Ovary (tissue), 10 donors: ENCODE measurements at places on chromosomes 11 and 22. TPM values are rescaled to one million over a fixed set of nuclear protein-coding genes. Genes with fewer than 3 reads are reported as not detected.

Gene PDGFB
- total RNA-seq: 4.4 TPM

DNA sequence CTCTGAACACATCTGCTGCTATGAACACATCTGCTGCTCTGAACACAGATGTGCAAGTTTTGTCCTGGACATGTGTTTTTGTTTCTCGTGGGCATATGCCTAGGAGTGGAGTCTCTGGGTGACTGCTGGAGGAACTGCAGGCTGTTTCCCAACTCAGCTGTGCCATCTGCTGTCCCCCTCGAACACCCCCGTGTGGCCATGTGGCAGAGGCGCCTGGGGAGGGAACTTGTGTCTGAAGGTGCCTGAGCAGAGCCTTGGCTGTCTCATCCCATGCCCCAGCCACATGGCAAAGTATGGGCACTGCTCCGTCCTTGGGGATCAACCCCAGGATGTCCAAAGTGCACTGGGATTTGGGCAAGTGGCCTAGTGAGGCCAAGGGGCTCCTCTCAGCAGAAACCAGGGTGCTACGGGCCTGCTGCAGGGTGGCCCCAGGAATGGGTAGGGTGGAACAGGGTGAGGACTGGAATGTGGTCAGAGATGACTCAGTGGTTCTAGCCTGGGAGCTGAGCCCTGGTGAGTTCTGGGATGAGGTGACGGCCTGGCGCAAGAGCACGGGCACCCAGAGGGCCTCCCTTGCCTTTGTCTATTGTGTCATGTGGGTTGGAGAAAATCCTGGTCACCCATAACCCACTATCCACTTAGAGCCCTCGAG lies 14.7 kb downstream of the GATD1 start:
- DNase-seq: no peak

Gene ART1
- not detected for total RNA-seq

DNA sequence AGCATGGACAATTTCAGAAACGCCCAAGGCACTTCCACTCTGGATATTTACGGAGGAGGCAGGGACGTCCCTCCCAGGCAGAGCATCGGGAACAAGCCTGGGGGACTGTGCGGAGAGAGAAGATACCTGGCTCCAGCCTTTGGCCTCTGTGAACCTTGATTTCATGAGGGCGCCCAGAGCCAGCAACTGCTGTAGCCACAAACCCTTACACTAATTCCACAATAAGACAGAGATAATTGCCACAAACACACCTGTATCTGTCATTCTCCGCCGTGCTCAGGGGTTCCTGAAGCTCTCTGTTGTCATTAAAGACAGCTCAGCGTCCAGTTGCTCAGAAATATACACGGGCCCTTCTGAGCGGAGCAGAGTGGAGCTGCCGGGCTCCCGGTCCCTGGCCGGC lies 1292.1 kb downstream of the TBC1D22A start:
- no peak for DNase-seq

GRCh38 chr11:69361466-69361865 lies 67.5 kb downstream of the MYEOV start:
- DNase-seq: no peak

- DNase-seq: no peak
Measured at GRCh38 chr22:23226497-23226850, 46.2 kb downstream of the BCR start.

GRCh38 chr22:29385748-29386147 lies 2.6 kb downstream of the AP1B1 start:
- no peak for DNase-seq

Gene TREH
- total RNA-seq: not detected

Gene NAALADL1
- 14.7 TPM for total RNA-seq

DNA sequence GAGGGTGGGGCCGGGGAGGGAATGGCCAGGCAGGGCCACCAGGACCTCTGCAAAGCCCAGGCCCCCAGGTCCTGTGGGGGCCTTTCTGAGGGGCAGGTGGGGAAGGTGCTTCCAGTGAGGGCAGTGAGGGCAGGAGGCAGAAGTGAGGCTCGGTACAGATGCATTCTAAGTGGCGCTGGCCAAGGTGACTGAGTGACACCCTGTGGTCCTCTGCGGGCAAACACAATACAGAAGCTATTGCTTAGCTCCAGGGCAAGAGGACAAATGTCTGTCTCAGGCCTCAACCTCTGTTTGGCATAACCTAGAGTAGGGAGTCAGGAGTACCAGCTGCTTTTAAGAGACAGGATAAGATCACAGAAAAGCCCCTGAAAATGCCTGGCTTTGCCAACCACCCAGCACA lies 31.3 kb downstream of the B3GAT1 start:
- DNase-seq: no peak

Gene CCDC85B
- total RNA-seq: 53.0 TPM

GRCh38 chr11:15871904-15872626 lies 484.3 kb downstream of the SOX6 start:
- DNase-seq: no peak
